ENCODE measurements at places on chromosomes 6 and 20.

GRCh38 chr6:41640426-41640825 is 2.2 kb downstream of the MDFI start:
- no peak for DNase-seq

DNA sequence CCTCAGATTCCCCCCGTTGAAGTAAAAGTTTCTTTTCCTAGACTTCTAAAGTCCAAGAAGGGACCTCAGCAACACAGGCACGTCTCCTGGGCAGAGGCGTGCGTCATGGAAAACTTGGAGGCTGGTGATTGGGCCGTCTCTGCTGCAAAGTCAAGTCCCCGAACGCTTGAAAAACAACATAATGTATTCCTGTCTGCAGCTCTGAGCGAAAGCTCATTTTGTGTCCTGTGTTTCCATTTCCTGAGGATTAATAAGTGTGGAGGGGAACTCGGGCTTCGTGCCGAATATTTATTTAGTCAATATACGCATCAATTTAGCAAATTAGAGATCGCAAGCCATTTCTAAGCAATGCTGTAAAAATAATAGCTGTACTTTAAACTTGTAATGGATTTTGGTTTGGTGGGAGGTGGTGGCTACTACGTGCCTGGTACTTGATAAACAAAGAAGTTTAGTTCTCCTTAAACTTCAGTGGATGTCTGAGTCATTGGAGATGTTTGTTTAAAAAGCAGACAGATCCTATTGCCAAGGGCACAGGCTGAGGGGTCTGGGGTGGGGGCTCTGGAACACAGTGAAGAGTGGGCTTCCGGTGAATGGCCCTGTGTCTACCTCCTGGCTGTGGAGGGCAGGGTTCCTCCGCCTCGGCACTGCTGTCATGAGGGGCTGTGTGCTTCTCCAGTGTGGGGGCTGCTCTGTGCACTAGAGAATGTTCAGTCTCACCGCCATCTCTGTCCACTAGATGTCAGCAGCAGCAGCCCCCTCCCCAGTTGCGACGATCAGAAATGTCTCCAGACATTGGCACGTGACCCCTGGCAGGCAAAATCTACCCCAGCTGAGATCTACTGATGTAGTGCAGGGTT is 21.8 kb downstream of the PCK1 start:
- no peak for DNase-seq

GRCh38 chr6:31720196-31720770 is 1.3 kb downstream of the LY6G6C start:
- no peak for DNase-seq

DNA sequence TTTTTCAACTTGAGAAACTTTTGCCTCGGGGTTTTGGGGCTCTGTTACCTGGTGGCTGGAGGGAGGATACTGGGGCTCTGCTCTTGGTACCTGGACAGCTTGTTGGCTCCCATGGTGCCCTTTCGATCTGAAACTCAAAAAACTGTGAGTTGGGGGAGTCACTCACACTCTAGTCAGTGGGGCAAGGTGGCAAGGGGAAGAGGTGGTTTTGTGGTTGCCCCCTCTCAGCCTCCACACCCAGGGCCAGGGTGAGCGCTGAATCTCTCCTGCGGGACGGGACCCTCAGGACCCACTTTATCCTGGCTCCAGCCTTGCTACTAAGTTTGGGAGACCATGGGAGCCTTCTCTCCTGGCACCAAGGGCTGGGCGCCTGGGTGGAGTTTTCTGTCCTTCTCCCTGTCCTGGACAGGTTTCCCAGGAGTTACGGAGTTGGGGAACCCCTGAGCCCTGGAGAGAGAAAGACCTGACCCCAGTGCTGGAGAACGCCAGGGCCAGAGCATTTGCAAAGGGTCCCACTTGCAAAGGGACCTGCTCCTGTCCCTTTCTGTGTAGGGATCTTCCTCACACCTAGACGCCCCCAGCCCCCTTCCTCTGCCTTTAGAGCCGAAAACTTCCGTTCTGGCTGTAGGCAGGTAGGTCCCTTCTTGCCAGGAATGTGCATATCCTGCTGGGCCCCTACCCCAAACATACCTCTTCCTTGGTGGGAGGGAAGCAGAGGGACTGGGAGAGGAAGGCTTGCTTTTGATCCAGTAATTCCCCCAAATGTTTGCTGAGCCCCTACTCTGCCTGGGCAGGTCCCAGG is 2.9 kb downstream of the FOXP4 start:
- no peak for DNase-seq

- no peak for DNase-seq
Measured at GRCh38 chr6:54559136-54559535, 250.9 kb downstream of the TINAG start.

- no peak for DNase-seq
Measured at GRCh38 chr6:12555267-12555666, 161.3 kb upstream of the PHACTR1 start.
